ENCODE measurements at places on chromosomes 5 and 9.

- no peak for DNase-seq
Observed at GRCh38 chr9:130768265-130768664, 66.8 kb upstream of the ABL1 start.

DNA sequence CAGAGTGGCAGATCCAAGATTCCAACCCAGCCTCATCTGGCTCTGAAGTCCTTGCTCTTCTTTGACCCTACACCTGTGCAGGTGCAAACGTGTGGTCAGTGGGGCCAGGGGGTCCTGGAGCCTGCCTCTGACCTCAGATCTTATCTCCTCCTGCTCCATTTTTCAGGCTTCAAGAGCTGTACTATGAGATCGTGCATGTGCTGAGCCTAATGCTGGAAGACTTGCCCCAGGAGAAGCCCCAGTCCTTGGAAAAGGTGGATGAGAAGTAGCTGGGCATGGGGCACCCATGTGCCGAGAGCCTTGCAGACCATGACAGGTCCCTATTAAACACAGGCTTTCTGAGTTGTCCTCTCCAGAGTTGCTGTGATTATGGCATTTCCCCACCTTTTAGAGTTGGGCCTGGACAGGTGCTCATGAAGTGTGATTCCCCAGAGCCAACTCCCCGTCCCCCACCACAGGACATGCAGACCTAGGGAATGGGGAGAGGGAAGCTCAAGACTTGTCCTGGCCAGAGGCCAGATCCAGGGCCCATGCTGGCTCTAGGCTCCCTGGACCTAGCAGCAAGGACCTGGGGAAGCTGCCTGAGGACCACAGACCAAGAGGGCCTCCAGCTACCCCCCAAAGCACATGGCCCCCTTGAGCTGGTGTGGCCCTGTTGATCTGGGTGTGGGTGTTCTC, 22.5 kb downstream of the PITX1 start:
- DNase-seq = no peak

DNA sequence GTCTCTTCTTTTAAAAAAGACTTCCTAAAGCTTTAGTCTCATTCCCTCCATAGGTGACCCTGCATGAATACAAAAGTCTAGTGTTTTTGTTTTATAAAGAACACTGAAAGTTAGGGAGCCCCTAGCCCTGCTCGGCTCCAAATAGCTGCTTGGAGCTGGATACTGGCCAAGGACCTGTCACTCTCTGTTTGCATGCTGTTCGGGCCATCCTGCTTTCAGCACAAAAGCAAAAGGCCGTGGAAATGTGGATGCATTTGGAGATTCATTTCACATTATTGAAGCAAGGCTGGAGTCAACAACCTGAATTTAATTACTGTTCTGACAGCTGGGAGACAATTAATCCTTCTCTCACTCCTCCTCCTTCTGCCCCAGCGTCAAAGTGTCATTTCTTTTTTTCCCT, 151.7 kb upstream of the NMUR2 start:
- DNase-seq = no peak

- DNase-seq = no peak
Observed at GRCh38 chr5:10567121-10567591, 3.3 kb downstream of the ANKRD33B start.

DNA sequence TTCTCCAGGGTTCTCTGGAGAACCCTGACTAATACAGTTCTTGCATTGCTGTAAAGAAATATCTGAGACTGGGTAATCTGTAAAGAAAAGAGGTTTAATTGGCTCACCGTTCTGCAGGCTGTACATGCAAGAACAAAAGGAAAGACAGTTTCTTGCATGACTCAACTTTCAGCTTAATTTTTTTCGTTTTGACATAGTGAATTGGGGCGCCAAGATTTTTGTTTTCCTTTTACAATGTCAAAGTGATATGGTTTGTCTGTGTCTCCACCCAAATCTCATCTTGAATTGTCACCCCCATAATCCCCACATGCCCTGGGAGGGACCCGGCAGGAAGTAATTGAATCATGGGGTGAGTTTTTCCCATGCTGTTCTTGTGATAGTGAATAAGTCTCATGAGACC, 11.8 kb upstream of the CRHBP start:
- DNase-seq = no peak

Measured in central memory CD8-positive, alpha-beta T cell (primary cell).